ENCODE measurements at places on chromosomes 5 and 9.

DNA sequence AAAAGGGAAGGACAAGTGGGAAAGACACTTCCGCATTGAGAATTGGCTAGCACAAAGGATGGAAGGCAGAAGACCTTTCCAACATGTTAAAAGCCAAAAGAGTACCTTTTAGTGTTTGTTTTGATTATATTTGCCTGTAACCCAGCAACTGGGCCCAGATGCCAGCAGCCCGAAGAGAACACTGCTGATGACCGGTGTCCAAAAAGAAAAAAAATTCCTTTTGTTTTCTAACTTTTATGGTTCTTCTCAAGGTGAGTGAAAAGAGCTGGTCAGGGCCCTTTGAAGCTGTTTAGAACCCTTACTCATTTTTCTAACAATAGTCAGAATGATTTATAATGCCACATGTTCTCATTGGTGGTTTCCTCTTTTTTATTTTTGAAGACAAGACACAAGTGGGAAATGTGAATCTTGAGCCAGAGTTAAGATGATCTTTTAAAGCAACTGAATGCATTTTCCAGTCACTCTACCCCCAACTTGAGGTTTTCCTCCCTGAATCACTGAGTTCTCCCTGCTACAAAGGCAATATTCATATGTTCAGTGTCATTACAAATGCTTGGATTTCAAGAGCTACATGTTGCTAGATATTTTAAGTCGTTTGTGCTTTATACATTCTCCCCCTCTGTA is 32.3 kb upstream of the ZNF462 start:
- no peak for DNase-seq

DNA sequence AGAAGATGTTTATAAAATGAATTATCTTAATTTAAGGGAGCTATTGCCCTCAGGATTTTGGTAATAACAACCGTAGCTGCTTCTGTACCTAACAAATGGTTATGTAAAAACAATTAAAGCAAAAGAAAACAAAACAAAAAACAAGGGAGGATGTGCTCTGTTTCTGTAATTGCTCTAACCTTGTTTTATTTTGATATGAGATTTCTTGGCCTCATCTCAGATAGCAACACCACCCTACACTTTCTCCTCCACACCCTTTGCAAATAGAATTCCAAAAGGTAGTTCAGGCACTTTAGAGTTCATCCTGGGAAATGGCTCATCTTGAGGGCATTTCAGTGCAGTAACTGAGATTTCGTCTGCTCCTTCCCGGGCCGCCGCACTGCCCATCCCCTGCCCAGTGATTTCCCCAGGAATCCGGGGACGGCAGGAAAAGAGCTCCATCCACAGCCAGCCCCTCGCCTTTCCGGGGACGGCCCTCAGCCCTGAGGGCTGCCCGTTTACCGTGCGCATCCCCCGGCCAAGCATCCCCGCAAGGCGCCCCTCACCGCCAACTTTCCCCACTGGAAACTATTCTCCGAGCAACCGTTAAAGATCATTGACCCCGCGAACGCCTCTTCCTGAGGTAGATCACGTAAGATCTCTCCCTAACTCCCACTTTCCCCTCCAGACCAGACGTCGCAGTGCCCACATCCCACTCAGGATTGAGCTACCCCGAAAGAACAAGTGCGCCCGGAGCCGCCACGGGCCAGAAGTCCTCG is 1.2 kb downstream of the FNBP1 start:
- no peak for DNase-seq

DNA sequence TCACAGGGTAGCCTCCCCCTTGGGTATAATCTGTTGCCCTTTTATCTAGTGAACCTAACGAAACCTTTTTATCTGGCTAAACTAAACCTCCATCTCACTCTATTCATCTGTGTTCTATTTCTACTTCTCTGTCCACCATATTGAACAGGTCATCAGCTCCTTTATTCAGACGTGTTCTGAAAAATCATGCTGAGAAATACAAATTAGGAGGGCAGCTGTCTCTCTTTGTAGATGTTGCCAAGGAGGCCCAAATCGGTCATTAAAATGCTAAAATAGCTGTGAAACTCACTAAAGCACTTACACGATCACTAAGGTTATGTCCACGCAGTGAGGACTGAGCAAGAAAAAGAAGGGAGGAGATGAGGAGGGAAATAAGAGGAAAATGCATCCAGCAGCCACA is 115.6 kb upstream of the RETREG1 start:
- DNase-seq = no peak

DNA sequence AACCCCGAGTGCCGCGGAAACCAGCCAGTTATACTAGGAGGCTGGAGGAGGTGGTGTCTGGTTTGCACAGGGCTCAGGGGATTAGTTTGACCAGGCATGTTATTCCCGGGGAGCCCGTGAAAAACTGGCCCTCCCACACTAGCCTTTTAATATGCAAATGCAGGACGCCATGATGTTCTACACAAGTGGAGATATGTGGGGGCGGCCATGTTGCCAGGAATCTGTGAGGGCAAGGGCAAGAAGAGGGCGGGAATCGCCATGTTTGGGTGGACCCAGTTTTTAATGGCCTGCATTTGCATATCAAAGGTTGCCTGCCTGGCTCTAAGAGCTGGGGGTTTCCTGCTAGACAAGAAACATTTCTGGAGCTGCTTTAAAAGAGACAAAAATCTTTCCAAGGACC is 940.7 kb downstream of the CDH18 start:
- no peak for DNase-seq

- DNase-seq = no peak
Measured at GRCh38 chr5:124630767-124631704, 115.4 kb downstream of the ZNF608 start.

DNA sequence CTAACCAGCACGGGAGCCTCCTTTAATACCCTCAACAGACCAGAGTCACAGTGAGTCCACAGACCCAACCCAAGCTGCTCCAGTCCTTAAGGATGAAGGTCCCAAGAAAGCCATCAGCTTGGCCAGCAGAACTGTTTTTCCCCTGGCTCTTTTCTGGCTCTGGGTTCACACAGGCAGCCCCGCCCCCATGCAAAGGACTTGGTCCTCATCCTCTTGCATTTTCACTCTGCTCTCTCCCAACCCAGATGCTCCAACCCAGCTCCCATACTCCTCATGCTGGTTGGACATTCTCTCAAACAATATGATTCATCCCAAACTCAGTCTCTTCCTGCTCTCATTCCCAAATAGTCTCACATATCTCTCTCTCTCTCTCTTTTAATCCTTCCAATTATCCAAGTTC is 74.2 kb upstream of the SPOCK1 start:
- no peak for DNase-seq

GRCh38 chr9:98900725-98901124 is 43.0 kb upstream of the COL15A1 start:
- DNase-seq = no peak

GRCh38 chr5:133421394-133421793 is 190.9 kb downstream of the FSTL4 start:
- no peak for DNase-seq

DNA sequence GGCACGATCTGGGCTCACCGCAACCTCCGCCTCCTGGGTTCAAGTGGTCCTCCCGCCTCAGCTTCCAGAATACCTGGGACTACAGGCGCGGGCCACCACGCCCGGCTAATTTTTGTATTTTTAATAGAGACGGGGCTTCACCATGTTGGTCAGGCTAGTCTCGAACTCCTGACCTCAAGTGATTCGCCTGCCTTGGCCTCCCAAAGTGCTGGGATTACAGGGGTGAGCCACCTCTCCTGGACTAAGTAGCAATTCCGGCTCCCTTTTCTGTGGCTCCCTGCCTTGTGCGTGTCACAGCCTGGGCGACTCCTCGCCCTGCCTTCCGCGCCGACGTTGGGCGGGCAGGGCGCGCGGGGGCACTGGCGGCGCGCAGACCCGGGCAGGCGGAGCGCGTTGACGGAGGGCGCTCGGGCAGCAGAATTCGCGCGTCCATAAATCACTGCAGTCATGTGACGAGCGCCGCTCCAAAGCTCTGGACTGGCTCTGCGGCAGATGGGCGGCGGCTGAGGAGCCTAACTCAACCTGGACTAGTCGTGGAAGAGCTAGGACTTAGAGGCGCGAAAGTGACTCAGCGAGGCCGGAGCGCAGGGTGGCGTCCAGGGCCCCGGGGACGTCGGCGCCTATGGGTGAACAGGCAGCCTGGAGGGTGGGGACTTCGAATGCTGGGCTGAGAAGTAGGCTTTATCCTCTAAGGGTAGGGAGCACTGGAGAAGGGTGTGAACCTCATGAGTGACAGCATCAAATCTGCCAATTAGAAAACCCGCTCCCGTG is 1.4 kb upstream of the CIZ1 start:
- DNase-seq = no peak

- no peak for DNase-seq
Measured at GRCh38 chr5:140391312-140391711, 10.3 kb upstream of the ANKHD1 start.

- no peak for DNase-seq
Measured at GRCh38 chr9:111068383-111068730, 30.1 kb upstream of the LPAR1 start.

DNA sequence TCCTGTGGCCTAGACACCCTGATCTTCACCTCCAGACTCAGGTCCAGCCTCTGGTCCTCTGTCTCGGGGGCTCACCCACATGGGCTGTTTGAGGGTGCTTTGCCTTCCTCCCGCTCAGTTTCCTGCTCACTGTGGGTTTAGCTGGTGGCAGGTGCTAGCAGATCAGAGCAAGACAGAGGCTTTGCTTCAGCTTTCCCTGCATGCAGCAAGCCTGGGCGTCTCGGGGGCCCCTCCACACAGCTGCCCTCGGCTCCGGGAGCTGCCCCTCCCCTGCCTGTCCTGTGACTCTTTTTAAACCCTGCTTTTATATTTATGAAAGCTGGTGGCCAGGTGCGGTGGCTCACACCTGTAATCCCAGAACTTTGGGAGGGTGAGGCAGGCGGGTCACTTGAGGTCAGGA is 14.6 kb downstream of the MRPL36 start:
- no peak for DNase-seq

- no peak for DNase-seq
Measured at GRCh38 chr5:16461782-16462181, 3.8 kb downstream of the ZNF622 start.

- no peak for DNase-seq
Measured at GRCh38 chr5:154801083-154801482, 45.9 kb downstream of the LARP1 start.

DNA sequence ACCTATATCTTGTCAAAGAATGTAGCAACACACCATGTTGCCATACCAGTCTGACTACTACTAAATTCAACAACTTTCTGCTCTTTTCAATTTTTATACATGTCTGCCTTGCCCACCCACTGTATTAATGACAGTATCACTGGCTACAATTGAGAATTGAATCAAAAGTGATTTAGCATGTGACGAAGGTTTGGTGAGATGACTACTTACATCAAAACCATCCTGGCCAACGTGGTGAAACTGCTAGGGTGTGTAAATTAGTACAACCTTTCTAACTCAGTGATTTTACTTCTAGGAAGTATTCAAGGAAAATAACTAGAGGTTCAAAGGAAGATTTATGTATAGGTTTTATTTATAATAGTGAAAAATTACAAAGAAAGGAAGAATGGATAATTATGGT is 109.8 kb downstream of the UNC13B start:
- no peak for DNase-seq

GRCh38 chr5:15702102-15702501 is 202.1 kb downstream of the FBXL7 start:
- DNase-seq = no peak

GRCh38 chr9:107789001-107789700 is 299.6 kb upstream of the KLF4 start:
- no peak for DNase-seq

GRCh38 chr5:154519359-154519758 is 41.3 kb upstream of the HAND1 start:
- DNase-seq = no peak

DNA sequence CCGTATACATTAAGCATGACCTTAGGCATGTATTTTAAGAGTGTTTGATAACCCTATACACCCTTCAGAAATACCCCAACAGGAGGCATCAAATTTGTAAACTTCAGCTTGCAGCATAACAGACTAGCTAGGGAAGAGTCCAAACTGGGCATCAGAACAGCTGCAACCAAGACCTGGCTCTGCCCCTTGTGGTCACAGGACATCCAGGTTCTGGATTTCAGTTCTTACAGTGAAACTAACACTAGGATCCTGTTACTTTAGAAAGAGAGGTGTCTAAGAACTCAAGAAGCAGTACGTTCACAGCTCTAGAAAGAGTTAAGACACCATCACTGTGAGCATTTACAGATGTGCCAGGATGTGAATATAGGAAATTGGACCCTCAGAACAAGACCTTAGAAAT is 229.8 kb downstream of the BNC2 start:
- DNase-seq = no peak

- no peak for DNase-seq
Measured at GRCh38 chr5:127601601-127602000, 47.3 kb upstream of the CTXN3 start.

- no peak for DNase-seq
Measured at GRCh38 chr5:174601946-174602345, 122.4 kb upstream of the MSX2 start.

DNA sequence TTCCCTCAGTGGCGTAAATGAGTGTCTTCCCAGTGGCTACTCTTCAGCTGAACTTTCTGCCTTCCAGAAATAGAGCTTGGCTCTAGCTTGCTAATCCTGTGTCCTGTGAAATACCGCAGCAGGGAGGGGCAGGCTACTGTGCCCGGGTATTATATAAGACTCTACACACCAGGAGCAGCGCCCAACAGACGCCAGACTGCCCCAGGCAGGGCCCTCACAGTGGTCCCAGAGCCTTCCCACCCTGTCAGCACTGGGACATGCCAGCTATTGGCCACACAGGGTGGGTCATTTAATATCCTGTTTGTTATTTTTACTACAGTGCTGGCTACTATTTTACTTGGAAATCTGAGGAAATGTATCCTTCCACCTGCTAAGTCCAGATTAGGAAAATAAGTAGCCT is 121.0 kb downstream of the FEM1C start:
- DNase-seq = no peak

Data from esophagus squamous epithelium (tissue), 5 donors.